ENCODE measurements at places on chromosomes 5 and 9. TPM values are rescaled to one million over a fixed set of nuclear protein-coding genes. Genes with fewer than 3 reads are reported as not detected.

The PTGS1 gene
- total RNA-seq: 0.28 TPM

- H3K36me3 ChIP-seq: peaks cover 12% of the 10 kb centered on the region
- no peak overlapping the region for H3K27ac ChIP-seq
- peaks cover 2% of the 10 kb centered on the region for H3K4me1 ChIP-seq
- H3K4me3 ChIP-seq: no peak overlapping the region
- no peaks in the 10 kb centered on the region for H3K27me3 ChIP-seq
These were observed 59.3 kb upstream of the ZNF169 start for GRCh38 chr9:94199776-94200175.

DNA sequence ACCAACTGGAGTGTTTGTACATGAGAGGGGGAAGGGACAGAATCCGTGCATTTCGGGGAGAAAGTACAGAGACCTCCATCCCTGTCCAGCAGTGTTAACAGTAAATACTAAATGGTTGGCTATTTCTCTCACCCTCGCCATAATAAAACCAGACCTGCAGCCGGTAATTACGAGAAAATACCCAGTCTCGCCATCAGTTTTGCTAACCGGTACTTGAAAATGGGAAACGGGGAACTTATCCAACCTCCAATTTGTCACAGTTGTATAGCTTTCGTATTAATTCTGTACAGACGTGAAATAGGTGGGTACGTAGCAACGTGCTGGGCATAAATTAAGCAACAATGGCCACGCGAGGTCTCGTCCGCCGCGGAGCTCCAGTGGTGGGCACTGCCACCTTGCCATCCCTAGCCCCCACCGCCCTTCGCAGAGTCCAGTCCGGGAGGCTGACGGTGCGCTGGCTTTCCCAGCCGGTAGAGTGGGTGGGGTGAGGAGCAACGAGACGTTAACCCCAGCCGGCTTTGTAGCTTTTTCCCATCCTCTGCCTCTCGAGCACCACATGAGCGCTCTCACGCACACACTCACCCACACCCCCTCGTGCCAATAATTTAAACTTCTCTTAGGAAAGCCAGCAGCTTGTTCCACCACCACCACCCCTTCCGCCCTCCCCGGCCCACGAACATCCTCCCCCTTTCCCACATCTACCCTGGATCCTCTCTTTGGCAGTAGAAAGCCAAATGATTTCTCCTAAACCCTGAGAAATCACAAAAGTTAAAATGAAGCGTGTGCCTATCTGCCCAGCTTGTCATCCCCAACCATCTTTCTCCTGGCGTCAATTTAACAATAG is 1.8 kb downstream of the ELAVL2 start:
- no peaks in the 10 kb centered on the region for H3K4me1 ChIP-seq
- H3K36me3 ChIP-seq: no peaks in the 10 kb centered on the region
- H3K4me3 ChIP-seq: no peak overlapping the region
- peaks cover 18% of the 10 kb centered on the region for H3K27me3 ChIP-seq
- no peak overlapping the region for H3K27ac ChIP-seq
- no peak for DNase-seq

DNA sequence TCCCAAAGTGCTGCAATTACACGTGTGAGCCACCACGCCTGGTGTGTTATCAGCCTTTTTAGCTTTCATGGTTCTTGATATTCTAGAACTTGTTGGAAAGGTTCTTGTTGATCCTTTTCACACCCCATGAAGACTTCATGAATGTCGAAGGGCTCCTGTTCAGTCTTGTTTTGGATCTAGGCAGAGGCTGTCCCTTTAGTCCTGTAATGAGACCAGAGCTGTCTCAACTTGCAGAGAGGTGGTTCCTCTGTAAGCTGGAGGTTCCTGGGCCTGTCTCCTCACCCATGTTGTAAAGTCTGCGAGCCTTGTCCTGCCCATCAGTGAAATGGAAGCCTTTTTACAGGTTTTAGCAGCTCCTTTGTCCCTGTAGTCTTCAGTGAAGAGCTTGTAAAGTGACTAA is 38.2 kb downstream of the PRRC2B start:
- no peak overlapping the region for H3K4me3 ChIP-seq
- peaks cover 47% of the 10 kb centered on the region for H3K36me3 ChIP-seq
- H3K4me1 ChIP-seq: peaks cover 15% of the 10 kb centered on the region
- H3K27me3 ChIP-seq: no peaks in the 10 kb centered on the region
- H3K27ac ChIP-seq: peak overlapping the region; percentile 64
- DNase-seq: no peak

DNA sequence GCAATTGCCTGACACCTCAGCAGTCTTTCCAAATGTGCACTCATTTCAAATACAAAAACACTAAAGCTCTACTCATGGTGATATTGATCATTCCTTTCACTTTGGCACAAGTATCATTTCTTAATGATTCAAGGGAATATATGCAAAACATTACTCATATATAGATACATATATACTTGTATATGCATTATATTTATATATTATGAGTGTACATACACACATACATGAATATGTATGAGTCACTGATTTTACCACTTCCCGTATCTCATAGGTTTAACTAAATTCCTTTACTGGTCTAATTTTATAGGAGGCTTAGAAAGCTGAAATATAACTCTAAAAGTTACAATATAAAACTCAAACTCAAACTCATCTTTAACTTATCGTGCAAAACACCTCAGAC is 156.5 kb downstream of the CDH9 start:
- no peak overlapping the region for H3K4me3 ChIP-seq
- no peak for DNase-seq
- H3K36me3 ChIP-seq: no peaks in the 10 kb centered on the region

The SLC45A2 gene
- not detected for total RNA-seq

The IFNA21 gene
- not detected for total RNA-seq

GRCh38 chr9:12784461-12785259 is 9.8 kb downstream of the LURAP1L start:
- H3K4me1 ChIP-seq: no peaks in the 10 kb centered on the region
- no peak overlapping the region for H3K4me3 ChIP-seq

DNA sequence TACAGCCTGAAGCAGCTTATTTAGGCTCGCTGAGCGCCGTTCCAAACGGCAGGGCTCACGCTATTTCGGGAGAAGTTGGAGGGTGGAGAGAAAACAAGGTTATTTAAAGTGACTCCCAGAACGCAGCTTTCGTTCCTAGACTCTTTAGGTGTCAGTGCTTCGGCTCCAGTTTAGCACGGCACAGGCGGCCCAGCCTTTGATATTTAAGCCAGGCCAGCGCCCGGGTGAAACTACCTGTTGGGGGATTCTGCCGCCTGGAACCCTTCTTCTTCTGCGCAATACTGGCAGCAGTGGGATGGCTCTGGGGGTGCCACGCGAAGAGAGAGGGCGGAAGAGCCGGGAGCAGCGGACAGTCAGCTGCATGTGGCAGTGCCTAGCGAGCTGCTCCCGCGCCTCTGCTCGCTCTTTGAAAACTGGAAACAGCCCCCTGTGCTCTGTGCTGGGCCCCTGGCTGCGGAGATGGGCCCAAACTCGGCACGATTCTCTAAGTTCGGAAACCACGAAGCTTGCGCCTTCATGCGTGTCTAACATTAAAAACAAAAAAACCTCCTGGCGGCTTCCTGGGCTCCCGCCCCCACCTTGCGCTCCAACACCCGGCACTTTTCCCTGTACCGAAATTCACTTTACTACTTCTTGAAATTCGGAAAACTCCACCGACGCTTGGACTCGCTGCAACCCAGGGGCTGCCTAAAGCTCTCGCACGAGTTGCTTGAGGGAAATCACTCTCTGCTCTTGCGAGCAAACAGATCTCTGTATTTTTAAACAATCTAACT is 34.6 kb upstream of the NFIB start:
- H3K27ac ChIP-seq: peak overlapping the region; percentile 65
- peaks cover 61% of the 10 kb centered on the region for H3K27me3 ChIP-seq
- H3K4me1 ChIP-seq: peaks cover 4% of the 10 kb centered on the region
- H3K4me3 ChIP-seq: no peak overlapping the region

GRCh38 chr5:79547982-79548381 is 34.0 kb upstream of the HOMER1 start:
- H3K4me1 ChIP-seq: peaks cover 2% of the 10 kb centered on the region
- no peak for DNase-seq
- no peak overlapping the region for H3K27ac ChIP-seq
- H3K4me3 ChIP-seq: no peak overlapping the region
- H3K36me3 ChIP-seq: no peaks in the 10 kb centered on the region

DNA sequence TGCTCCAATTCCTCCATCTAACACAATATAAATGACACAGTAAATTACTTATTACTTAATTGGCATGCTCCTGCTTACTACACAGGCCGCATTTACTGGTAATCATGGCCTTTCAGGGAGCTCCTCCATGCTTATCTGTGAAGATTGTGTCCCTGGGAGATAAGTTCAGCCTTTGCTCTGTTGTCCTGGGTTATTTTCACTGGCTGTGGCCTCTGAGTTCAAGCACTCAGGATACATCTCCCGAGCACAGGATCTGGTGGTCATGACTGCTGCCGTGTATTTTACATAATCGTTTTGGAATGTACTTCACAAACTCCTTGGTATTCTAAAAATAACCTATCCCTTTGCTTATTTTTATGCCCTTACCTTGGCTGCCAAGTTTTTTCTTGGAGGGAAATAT is 215.7 kb downstream of the ICE1 start:
- no peak for DNase-seq
- H3K27me3 ChIP-seq: peaks cover 8% of the 10 kb centered on the region
- no peaks in the 10 kb centered on the region for H3K4me1 ChIP-seq
- H3K36me3 ChIP-seq: no peaks in the 10 kb centered on the region
- H3K27ac ChIP-seq: no peak overlapping the region
- H3K4me3 ChIP-seq: no peak overlapping the region

DNA sequence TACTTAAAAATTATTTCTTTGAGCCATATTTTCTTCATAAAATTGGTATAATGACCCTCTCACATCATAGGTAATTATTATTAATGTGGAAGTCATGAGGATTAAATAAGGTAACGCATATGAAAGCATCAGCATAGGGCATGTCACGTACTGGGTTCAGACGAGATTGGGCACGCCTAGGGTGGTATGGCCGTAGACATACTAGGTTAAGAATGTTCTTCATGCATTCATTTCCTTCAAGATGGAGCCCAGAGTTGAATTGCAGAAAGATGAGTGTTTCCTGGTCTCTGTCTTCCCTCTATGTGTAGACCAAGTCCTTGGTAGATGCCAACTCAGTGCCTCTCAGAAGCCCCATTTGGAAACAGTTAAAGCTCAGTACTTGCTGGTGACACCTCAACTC is 174.1 kb upstream of the CLINT1 start:
- H3K4me1 ChIP-seq: no peaks in the 10 kb centered on the region
- no peak for DNase-seq
- H3K27ac ChIP-seq: no peak overlapping the region
- H3K36me3 ChIP-seq: no peaks in the 10 kb centered on the region
- H3K27me3 ChIP-seq: peaks cover 12% of the 10 kb centered on the region

GRCh38 chr9:103474156-103474555 is 479.0 kb downstream of the CYLC2 start:
- no peaks in the 10 kb centered on the region for H3K4me1 ChIP-seq

The FLT4 gene
- 2.0 TPM for total RNA-seq

DNA sequence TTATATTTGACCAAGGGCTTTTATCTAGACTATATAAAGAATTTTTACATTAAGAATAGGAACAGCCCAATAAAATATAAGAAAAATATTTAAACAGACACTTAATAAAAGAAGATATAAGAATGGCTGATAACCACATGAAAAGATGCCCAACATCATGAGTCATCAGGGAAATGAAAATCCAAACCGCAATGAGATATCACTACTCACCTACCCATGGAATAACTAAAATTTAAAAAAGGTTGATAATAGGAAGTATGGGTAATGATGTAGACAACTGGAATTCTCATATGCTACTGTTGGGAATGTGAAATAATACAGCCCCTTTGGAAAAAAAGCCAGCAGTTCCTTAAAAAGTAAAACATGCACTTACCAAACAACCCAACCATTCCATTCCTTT is 206.9 kb upstream of the PCSK5 start:
- H3K27me3 ChIP-seq: no peaks in the 10 kb centered on the region
- no peaks in the 10 kb centered on the region for H3K36me3 ChIP-seq
- H3K27ac ChIP-seq: no peak overlapping the region
- no peak overlapping the region for H3K4me3 ChIP-seq
- no peaks in the 10 kb centered on the region for H3K4me1 ChIP-seq

DNA sequence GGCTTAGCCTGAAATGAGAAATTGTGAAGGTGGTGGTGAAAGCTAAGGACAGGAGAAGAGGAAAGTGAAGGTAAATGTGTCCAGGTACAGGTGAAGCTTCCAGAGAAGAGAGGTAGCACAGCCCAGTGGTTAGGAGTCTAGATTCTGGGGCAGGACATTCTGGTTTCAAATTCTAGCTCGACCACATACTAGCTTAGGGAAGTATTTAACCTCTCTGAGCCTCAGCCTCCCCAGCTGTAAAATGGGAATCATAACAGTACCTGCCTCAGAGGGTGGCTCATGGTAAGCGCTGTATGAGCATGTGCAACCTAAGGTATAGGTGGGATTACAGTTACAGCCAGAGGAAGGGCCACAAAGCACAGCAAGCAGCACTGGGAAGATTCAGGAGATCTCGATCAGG is 55.2 kb downstream of the PCDH1 start:
- H3K36me3 ChIP-seq: no peaks in the 10 kb centered on the region
- peaks cover 21% of the 10 kb centered on the region for H3K27me3 ChIP-seq
- H3K4me3 ChIP-seq: no peak overlapping the region
- H3K27ac ChIP-seq: no peak overlapping the region

- no peak overlapping the region for H3K27ac ChIP-seq
- H3K4me3 ChIP-seq: no peak overlapping the region
- H3K27me3 ChIP-seq: peaks cover 29% of the 10 kb centered on the region
- peaks cover 6% of the 10 kb centered on the region for H3K4me1 ChIP-seq
- no peak for DNase-seq
These were observed 6.0 kb downstream of the TRIM7 start for GRCh38 chr5:181198905-181199519.

The ABO gene
- 0.36 TPM for total RNA-seq

GRCh38 chr5:73351593-73351992 is 97.0 kb downstream of the FOXD1 start:
- H3K27me3 ChIP-seq: peaks cover 18% of the 10 kb centered on the region
- H3K4me3 ChIP-seq: no peak overlapping the region
- no peak for DNase-seq
- H3K36me3 ChIP-seq: no peaks in the 10 kb centered on the region
- no peaks in the 10 kb centered on the region for H3K4me1 ChIP-seq
- H3K27ac ChIP-seq: no peak overlapping the region

GRCh38 chr5:93532370-93532769 is 48.6 kb downstream of the NR2F1-AS1 start:
- no peak for DNase-seq
- no peaks in the 10 kb centered on the region for H3K4me1 ChIP-seq
- no peaks in the 10 kb centered on the region for H3K36me3 ChIP-seq
- no peak overlapping the region for H3K27ac ChIP-seq

DNA sequence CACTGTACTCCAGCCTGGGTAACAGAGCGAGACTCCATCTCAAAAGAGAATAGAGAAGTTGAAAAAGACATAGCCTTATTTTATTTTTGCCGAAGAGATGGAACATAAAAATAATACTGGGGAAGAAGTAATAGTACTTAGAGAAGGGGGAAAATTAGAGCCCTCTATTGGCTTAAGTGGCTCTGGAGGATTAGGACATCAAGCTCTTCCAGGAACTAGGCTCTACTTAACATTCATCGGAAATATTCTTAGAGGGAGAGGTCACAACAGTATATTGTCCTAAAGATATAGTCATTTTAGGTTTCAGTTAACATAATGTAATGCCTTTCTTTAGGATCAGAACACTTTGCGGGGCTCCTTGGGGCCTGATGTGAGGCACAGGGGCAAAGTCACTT is 86.0 kb upstream of the PLPP1 start:
- no peak for DNase-seq
- peaks cover 8% of the 10 kb centered on the region for H3K4me1 ChIP-seq
- H3K4me3 ChIP-seq: no peak overlapping the region
- H3K27me3 ChIP-seq: no peaks in the 10 kb centered on the region

Measured in activated CD4-positive, alpha-beta T cell treated with anti-CD3 and anti-CD28 coated beads, Interleukin-2, amount 10 ng/mL, durations not matched to agents 24 days and 14 days (primary cell).